Astrocyte (in vitro differentiated cells and primary cell): ENCODE measurements at places on chromosomes 2 and 18.
A peak's percentile ranks its signal among the peaks of the same experiment; 100 is the strongest.

GRCh38 chr2:12861344-12861930 is 144.7 kb downstream of the TRIB2 start:
- peak; percentile 44 for DNase-seq

DNA sequence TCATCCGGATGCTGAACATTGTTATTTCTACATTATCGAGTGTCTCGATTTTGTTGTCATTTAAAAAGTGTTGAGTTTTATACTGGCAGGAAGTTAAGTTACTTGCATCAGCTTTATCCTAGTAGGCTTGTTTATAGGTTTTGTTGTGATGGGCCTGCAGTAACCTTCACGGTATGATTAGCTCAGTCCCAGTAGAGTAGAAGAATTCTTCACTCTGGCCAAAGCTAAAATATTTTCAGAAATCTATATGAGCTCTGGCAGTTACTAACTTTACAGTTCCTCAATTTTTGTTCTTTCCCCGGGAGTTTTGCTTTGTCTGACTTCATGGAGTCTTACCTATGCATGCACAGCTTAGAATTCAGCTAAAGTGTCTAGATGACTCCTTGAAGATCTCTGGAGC is 294.9 kb downstream of the NAPG start:
- DNase-seq, result no peak

- DNase-seq, result peak; percentile 3
Measured at GRCh38 chr2:105567996-105568494, 169.2 kb upstream of the FHL2 start.

DNA sequence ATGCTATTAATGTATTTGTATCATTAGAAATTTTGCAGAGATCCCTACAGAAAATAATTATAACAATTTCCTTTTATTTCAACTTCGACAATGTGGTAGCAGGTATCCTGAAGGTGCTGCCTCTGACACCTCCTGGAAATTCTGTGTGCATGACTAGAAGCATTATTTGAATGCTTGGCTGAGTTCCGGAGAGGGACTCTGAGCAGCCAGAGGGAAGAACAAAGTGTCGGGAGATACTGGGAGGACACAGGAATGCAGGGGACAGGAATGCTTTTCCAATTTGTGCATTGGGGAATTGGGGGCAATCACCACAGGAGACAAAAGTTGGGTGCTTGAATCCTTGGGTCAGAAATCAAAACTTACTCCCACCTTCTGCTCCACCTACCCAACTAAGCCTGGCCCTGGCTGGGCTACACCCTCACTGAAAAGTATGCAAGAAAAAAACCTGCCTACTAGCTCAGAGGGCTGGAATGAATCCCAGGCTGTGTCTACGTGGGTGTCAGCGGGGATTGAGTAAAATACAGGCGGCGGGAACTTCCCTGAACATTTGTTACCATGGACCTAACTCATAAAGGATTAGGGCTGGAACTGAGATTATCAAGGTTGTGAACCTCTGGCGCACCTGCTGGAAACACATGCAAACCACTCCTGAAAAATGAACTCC is 299.3 kb downstream of the SOX11 start:
- peak; percentile 52 for DNase-seq

DNA sequence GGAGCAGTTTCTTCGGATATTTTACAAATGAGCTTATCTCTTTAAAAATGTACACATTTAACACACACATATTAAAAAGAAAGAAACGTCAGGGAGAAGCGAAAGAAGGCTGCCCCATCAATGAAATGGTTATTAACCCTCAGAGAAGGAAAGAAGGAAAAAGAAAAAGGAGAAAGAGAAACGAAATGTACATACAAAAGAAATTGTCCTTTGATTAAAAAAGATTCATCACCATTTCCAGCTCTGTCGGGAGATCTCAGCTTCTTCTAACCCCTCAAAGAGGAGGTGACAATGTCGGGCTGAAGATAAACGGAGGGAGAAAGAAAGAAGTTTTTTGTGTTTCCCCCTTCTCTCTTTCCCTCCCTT is 1.5 kb downstream of the IKZF2 start:
- no peak for DNase-seq

DNA sequence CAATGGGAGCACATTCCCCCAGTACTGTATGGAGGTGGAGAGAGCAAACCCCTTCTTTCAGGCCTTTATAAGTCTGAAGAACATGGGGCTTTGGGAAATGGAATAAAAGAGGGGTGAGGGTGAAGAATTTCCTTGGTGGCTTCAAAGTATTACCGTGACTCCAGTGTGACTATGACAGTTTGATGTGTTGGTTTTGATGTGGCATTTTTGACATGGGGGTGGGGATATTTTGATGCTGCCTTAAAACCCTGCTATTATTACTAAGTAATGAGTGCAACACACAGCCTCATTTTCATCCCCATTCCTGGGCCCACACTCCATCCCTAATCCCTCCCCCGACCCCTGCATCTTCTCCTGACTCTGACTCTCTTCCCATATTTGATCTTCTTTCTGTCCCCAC is 23.6 kb downstream of the QPCT start:
- no peak for DNase-seq

DNA sequence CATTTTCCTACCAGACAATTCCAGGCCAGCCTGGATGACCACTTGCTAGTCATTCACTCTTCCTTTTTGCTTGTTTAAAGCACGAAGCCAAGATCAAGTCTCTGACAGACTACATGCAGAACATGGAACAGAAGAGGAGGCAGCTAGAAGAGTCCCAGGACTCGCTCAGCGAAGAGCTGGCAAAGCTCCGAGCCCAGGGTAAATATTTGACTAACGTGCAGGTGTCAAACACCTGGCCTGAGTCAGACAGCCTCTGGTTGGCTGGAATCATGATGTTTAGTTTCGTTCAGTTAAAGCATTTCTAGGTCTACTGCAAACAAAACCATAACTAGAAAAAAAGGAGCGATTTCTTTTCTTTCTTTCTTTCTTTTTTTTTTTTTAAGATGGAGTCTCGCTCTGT is 44.2 kb upstream of the LYPD6B start:
- DNase-seq, result no peak

DNA sequence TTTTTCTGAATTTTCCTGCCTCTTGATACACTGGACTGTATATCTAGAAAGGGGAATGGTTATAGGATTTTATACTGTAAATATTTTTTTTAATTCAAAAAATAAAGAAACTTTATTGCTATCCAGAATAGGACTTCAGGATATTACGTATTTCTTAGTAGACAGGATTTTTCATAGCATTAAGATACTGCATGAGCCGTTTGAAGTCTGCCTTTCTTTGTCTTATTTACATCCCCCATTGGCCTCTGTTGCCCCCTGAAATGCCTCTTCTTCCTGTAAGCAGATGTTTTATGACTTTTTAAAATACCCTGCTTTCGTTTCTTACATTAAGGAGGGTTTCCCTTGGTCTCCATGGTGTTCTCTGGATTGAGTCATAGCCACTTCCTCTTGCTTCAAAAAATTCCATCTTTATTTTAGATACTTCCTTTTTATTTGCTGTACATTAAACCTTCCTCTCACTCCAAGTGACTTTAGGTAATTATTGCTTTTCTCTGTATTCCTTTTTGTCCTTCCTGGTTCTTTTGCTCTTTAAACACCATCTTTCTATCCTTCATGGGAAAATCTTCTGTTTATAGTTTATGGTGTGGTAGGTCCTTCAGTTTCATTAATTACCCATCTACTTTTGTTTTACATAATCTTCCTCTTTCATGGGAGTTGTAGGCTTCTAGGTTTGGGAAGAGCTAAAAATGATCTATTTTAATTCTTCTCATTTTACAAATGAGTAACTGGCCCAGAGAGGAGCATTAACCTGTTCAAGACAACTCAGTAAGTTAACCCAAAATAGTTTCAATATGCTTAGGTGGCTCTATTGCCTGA is 72.6 kb downstream of the ZNF532 start:
- DNase-seq, result peak; percentile 59

DNA sequence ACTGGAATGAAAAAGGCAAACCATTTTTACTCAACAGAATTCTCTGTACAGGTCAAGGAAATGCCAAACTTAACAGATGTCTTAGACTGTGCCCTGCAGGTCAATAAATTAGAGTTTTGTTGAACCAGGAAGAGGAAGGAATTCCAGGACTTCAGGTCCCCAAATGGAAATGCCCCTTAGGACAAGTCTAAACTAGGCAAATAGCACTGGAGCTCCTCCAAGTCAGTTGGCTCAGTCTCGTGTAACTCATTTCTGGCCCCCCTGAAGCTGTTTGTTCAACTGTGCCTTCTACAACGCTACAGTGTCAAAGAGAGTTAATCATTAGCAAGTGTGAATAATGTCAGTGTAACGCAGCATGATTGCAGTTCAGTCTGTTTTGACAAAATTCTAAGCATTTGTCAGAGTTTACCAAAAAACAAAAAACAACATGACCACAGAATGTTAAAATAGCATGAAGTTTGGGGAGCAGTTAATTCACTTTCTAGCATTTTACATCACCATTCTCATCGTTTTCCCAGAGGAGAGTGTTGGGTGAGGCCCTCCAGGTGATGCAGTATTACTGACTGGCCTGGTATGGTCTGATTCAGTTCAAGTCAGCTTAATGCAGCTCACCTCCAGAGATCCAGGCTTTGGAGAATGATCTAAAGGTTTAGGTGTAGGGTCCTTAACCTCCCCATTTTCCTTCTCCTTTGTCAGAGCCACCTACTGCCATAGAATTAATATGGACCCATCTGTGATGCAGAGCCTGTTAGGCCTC is 108.1 kb downstream of the AQP4 start:
- no peak for DNase-seq

GRCh38 chr2:154704991-154705390 is 6.5 kb downstream of the KCNJ3 start:
- DNase-seq, result no peak

DNA sequence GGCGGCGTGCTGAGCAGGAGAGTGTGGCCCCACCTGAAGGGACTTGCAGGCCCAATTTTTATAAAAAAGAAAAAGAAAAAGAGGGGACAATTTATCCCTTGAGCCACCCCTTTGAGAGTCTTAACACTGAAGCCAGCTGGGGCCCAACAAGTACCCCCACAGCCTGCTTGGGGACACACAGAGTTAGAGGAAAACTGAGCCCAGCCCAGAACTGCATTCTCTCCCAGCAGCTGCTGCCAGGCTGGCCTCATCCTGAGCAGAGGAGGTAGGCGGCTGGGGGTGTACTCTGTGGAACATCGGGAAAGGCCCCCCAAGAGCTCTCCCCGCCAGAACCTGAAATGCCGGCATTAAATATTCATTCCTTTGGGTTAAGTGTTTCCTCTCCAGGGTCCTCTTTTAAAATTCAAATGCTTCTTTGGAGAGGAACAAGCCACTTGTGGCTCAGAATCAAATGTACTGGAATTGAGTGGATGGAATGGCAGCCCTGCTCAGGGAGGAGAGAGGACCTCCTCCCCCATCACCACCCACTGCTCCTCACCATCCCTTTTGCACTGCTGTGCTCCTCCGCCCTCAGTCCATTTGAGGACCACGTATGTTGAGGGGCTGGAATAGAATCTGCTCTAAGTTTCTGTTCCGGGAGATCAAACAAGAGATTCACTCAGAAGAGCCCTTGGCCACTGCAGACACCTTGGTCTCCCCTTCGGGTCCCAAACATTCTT is 45.6 kb downstream of the C1QL2 start:
- DNase-seq, result no peak

DNA sequence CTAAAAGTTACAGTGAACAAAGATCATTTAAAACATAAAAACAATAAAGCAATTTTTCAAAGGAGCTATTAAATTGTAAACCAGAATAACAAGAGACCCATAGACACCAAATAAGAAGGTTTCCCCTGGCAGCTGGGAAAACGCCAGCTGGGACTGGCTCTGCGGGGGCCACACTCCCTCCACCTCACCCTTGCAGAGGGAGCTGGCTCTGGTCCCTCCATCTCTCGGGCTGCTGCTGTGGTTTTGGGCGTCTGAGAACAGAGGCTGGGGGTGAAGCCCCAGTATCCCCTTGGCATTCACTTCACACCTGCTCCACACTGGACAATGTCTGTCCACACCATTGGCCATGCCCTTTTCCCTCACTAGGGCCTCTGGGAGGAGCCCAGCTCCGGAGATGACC is 62.1 kb upstream of the OTOS start:
- no peak for DNase-seq

GRCh38 chr2:49296107-49296867 is 142.0 kb upstream of the FSHR start:
- no peak for DNase-seq

DNA sequence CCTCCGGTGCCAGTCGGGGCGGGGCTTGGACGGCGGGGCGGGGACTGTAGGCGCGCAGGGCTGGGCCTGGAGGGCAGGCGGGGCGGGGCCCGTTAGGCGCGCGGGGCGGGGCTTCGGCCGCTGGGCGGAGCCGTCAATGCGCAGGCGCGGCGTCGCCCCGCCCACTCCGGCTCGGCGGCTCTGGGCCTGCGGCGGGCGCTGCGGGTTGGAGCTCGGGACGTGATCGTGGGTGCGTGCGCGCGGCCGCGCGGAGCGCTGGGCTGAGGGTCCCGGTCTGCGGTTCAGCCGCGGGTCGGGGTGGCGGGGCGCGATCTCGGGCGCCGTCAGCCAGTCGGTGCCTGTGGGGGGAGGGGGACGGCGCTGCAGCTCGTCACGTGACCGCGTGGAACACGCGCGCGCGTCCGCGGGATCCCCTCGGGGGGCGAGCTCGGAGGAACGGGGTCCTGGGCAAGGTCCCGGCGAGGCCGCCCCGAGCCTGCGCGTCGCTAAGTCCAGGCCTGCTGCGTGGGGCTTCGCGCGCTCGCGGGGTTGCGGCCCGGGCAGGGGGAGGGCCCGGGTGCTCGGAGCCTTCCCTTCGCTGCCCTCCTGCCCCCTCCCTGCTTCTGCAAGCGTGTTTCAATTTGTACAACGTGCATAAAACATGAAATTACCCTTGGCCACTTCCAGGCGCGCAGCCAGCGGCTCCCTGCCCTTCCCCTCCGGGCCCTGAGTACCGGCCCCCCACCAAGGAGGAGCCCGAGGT is at the start of gene D2HGDH:
D2HGDH (plus strand) TSS at position 164 of the 742 bp plus-strand sequence. CDS start 595 bp downstream, outside the sequence.
- DNase-seq, result peak; percentile 41
